ENCODE measurements at places on chromosomes 5 and 9. TPM values are rescaled to one million over a fixed set of nuclear protein-coding genes. Genes with fewer than 3 reads are reported as not detected.

DNA sequence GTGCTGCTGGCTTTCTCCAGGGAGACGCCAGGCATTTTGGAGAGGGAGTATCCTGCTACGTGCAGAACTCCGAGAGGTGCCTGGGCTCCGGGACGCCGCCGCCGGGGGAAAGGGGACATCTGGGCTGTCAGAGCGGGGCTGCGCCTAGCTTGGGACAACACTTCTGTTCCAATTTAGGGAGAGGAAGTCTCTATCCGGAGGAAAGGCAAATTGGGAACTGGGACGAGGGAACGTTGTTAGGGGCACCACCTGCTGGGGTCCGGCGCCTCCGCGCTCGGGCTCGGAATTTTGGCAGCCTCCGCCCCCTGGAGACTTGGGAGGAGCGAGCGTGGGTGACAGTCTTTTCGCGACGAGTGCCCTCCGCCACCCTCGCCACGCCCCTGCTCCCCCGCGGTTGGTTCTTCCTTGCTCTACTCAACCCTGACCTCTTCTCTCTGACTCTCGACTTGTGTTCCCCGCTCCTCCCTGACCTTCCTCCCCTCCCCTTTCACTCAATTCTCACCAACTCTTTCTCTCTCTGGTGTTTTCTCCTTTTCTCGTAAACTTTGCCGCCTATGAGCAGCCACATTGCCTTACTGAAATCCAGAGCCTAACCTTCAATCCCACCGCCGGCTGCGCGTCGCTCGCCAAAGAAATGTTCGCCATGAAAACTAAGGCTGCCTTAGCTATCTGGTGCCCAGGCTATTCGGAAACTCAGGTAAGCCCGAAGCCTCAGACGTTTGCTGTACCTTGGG, 1.6 kb downstream of the TSLP start:
- DNase-seq: peak; percentile 83

DNA sequence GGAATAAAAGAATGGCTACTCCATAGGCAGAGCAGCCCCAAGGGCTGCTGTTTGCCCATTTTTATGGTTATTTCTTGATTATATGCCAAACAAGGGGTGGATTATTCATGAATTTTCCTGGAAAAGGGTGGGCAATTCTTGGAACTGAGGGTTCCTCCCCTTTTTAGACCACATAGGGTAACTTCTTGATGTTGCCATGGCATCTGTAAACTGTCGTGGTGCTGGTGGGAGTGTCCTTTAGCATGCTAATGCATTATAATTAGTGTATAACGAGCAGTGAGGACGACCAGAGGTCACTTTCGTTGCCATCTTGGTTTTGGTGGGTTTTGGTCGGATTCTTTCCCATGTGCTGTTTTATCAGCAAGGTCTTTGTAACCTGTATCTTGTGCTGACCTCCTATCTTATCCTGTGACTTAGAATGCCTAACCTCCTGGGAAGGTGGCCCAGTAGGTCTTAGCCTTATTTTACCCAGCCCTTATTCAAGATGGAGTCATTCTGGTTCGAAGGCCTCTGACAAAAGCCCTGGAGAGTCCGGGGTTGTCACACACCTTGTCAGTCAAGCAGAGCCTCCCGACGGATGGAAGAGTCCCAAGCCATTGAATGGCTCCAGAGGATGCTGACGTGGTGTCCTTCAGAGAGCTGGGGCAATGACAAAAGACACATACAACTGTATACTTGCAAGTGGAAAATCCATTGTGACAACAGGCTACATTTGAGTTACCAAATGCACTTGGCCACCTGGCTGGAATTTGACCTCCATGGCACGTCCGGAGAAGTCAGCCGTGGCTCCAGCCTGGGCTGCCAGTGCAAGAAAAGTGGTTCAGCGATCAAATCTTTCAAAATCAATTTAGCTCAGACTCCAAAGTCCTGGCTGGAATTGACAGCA, 67.1 kb upstream of the CLINT1 start:
- peak; percentile 89 for DNase-seq

DNA sequence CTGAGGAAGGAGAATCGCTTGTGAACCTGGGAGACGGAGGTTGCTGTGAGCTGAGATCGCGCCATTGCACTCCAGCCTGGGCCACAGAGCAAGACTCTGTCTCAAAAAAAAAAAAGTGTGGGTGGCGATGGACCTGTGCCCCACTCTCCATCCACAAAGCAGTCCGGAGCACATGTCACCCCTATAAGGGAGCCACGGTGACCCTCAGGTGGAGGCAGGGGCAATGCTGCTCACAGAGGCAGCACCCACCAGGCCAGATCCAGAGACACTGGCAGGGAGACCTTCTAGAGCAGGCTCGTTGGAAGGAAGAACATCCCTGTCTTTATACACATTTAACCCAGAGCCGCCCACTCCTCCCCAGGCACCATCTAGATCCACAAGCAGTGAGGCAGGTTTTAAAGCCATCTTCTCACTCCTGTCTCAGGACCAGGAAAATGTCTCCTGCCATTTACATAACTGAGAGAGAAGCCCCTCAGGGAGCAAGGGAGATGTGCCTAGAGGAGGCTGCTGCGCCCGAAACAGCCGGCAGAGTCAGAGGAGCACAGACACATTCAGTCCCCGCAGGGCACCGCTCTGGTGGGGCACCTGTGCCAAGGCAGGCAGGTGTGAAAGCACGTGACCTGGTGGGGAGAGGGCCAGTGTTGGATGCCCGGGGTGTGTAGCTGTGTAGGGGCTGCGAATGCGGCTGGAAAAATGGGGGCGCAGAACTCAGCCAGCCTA, 31.6 kb upstream of the ADAMTS2 start:
- DNase-seq: no peak

Gene SPINK4
- not detected for total RNA-seq

GRCh38 chr5:72214168-72214567, 105.9 kb downstream of the MRPS27 start:
- DNase-seq: no peak
